ENCODE measurements at places on chromosomes 13 and 19. TPM values are rescaled to one million over a fixed set of nuclear protein-coding genes. Genes with fewer than 3 reads are reported as not detected.

DNA sequence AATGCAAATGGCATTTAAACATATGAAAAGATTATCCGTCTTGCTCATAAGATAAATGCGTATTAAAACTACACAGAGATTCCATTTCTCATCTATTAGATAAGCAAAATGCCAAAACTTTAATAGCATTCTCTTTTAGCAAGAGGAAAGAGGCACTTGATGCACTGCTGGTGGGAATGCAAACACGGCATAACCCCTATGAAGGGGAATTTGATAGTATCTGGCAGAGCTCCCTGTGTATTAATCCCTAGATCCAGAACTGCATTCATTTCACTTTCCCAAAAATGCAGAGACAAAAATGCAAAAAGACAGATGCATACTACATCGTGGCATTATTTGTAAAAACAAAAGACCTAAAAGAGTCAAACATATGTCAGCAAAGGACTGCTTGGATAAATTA lies 193.6 kb upstream of the STARD13 start:
- DNase-seq: no peak

The IZUMO4 gene
- 6.5 TPM for polyA plus RNA-seq

The PLA2G4C gene
- polyA plus RNA-seq: 11.6 TPM

GRCh38 chr19:56554272-56554869 lies 12.9 kb upstream of the ZNF470 start:
- no peak for DNase-seq

- DNase-seq: no peak
These were observed 17.7 kb downstream of the TMEM272 start for GRCh38 chr13:51827254-51827653.

DNA sequence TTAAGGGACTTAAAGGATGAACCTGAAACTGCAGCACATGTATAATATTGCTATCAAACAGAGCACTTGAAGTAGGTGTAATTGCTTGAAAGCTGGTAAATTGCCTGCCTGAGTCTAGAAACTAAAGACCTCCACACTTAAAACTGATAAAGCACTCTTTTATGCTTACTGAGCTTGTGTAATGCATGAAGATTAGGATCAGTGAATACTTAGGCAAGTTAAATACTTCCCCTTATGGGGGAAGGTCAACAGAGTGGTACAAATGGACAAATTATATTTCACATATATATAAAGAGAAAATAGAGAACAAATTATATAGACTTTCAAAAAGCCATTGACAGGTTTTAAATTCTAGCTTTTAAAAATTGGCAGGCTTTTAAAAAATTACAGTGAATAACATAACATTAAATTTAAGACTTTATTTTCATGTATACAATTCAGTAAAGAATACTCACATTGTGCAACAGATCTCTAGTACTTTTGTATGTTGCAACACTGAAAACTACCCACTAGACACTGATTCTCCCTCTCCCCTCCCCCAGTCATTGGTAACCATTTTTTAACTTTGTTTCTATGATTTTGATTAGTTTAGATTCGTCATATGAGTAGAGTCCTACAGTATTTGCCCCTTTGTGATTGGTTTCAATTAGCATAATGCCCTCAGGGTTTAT lies 23.9 kb downstream of the PIBF1 start:
- DNase-seq: no peak

GRCh38 chr13:77310161-77310560 lies 16.7 kb downstream of the MYCBP2 start:
- no peak for DNase-seq

DNA sequence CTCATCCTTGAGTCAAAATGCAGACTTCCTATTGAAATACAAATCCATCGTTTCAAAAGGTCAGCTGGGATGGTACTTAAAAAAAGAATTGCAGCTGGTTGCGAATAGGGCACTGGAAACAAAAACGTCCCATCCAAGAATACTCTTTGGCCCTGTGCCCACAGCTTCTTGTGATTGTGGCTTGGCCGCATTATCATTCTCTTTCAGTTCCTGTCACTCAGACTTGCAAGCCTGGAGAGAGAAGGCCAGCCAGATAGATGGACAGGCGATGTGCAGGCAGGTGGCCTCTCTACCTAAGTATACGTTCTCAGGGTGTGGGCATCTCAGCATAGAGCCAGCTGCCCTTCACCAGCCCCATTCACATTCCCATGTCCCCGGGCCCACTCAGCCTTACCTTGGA lies 208.5 kb upstream of the ZNF536 start:
- DNase-seq: no peak

The TMEM59L gene
- 24.7 TPM for polyA plus RNA-seq

The COL4A1 gene
- 456 TPM for polyA plus RNA-seq

DNA sequence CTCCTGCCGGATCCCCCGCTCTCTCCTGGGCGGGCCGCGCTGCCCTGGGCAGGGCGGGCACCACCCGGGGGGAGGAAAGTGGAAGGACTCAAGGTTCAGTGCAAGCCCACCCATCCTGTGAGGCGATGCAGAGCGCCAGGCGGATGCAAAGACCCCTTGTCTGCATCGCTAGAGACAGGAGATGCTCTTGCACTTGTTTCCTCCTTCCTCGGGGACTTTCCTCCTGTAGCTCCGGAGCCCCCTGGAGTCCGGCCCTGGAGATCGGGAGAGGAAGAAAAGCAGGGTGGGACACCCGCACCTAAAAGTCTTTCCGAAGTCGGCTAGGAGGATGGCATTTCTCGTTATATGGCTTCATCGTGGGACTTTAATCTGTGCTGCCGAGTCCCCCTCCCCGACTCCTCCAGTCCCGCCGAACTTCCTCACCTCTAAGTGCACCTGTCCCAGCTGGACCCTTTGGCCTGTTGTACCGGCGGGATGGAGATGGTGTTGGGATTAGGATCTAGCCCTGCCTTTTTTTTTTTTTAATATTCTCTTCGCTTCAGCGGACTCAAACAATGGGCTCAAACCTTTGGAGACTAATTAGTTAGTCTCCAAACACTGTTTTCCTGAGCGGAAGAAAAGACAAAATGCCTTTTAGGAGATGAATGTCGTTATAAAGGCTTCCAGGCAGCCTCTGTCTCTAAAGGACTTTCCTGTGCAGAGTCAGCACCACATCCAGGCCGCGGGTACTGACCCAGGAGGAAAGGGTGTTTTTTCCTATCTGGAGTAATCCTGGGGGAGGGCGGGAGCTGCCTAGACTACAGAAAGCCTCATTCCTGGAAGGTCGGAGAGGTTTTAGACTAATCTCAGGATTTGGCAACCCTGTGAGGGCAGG lies 725 bp downstream of the FAM124A start:
- no peak for DNase-seq

GRCh38 chr19:47374876-47375693 lies 26.0 kb downstream of the DHX34 start:
- no peak for DNase-seq

DNA sequence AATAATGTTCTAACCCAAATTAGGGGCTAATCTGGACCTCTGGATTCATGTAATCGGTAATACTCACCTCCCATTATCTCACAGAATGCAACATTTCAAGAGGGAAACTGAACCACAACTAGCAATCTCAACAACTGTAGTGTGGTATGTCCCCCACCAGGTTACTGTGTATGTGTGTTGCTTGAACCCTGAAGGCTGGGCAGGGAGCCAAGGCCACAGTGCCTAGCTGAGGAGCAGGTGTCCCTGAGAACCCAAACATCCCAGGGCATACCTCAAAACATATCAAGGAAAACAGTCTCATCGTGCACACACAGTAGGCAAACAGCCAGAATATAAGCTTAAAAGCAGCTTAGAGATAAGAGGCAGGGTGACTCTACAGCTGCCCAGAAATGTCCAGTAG lies 20.5 kb upstream of the NEK3 start:
- DNase-seq: no peak

DNA sequence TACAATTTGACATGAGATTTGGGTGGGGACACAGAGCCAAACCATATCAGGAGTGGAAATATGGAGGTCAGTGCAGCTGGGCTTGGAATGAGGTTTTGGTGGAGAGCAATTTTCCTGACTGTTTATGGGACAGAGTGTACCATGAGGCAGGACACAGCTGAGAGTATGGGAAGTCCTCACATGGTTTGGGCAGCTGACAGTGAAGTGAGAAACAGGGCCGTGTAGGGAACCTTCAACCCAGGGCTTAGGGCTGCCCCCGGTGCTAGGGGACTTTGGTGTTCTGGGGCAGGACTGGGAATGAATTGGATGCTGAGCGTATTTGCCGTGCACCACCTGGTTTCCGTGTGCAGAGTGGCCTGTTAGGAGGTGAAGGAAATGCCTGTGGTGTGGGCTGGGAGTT lies 6.1 kb downstream of the ZNF548 start:
- DNase-seq: no peak

The FCER2 gene
- polyA plus RNA-seq: 0.50 TPM

The FFAR2 gene
- 0.34 TPM for polyA plus RNA-seq

- DNase-seq: no peak
These were observed 622 bp downstream of the DNM2 start for GRCh38 chr19:10718205-10719196.

The B3GNT8 gene
- polyA plus RNA-seq: 4.0 TPM

The PSPN gene
- 3.2 TPM for polyA plus RNA-seq

The LILRA1 gene
- polyA plus RNA-seq: 0.22 TPM

DNA sequence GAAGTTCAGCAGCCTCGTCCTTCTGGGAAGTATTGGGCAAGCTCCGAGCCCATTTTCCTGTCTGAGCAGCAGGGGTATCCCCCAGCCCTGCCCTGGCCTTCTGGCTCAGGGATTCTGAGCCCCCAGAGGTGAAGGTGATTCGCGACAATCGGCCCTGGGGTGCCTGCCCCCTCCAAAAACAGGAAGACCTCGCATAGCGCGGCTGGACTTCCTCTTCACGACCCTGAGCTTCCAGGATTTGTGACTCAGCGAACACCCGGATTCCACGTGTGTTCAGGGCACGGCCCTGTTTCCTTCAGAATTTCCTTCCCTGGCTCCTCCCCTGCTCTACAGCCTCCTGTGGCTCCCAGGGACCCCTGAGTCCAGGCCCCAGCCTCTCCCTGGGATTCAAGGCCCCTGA lies at the start of gene SEMA6B:
Gene SEMA6B (minus strand): TSS at position 116 of the 400 bp plus-strand sequence. CDS start 1,227 bp downstream, outside the sequence.
- no peak for DNase-seq

DNA sequence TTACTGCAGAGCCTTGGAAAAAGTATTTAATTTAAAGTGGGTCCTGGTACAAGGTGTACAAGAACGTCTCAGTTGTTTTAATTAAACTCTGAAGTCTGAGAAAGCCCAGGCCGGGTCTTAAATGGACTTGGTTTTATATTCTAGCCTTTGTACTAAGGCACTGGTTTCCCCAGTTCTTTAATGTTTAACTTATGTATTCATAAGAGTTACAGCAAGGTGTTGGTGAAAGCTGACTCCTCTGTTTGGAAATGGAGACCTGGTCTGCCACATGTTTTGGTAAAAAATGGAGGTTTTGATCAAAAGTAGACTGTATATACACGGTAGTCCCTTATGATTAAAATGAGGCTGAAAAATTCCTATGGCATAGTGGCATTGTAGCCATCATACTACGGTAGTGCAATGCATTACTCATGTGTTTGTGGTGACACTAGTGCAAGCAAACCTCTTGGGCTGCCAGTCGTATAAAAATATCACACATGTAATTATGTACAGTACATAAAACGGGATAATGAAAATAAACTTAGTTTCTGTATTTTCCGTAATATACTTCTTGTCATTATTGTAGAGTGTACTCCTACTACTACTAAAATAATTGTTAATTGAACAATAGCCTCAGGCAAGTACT lies 883.4 kb upstream of the SPRY2 start:
- no peak for DNase-seq

The ENOX1 gene
- polyA plus RNA-seq: 8.7 TPM

GRCh38 chr13:69828527-69828926 lies 279.1 kb upstream of the ATXN8OS start:
- no peak for DNase-seq

GRCh38 chr19:29569038-29569911 lies 36.8 kb upstream of the POP4 start:
- DNase-seq: no peak

The ZNF8 gene
- polyA plus RNA-seq: 7.0 TPM

- no peak for DNase-seq
These were observed 7.0 kb upstream of the MYDGF start for GRCh38 chr19:4676955-4677731.

DNA sequence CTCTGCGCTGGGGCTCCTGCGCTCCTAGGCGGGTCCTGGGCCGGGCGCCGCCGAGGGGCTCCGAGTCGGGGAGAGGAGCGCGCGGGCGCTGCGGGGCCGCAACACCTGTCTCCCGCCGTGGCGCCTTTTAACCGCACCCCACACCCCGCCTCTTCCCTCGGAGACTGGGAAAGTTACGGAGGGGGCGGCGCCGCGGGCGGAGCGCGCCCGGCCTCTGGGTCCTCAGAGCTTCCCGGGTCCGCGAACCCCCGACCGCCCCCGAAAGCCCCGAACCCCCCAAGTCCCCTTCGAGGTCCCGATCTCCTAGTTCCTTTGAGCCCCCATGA lies at the start of gene GJB2:
Gene GJB2 (minus strand): TSS at position 103 of the 326 bp plus-strand sequence. CDS start 3,357 bp downstream, outside the sequence.
- DNase-seq: no peak

DNA sequence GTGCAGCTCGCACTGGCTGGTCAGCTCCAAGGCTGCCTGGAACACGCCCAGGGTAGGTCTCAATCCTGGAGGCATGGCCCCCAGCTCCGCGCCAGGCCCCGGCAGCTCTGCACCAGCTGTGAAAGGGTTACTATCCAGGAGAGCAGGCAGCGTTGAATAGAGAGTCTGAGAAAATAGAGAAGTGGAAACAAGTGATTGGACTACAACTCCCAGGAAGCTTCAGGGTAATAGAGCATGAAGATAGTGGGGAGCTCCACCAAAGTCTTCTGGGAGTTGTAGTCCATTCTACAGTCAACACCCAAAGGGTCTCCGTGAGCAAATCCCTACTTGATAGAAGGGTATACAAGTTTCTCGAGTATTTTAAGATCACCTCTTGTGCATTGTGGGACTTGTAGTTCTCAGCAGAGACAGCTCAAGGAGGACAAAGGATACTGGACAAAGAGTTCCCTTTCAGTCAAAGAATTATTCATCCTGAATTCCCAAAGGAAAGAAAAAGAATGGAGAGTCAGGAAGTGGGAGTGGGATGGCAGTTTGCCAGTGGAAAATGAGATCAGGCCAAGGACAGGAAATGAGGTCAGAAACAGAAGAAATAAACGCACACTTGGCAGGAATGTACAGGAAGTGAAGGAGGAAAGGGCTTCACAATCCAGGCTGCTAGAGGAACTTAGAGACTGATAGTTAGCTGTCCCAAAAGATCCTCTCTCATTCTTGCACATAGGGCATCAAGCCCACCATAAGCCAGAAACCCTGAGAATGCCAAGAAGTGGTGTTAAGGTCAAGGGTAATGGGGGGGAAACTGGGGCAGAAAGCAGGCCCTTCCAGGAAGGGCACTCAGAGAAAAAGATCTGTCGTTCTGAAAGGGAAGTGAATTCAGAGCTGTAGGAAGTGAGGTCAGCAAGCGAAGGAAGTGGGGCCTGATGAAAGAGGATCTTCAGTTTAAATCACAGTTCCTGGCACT lies 5.5 kb upstream of the MAMSTR start:
- DNase-seq: peak; percentile 85

- DNase-seq: no peak
These were observed 42.3 kb downstream of the POLR1D start for GRCh38 chr13:27663947-27664346.

GRCh38 chr13:41028051-41028450 lies 8.9 kb upstream of the ELF1 start:
- no peak for DNase-seq
